GM23248 (cell line): ENCODE measurements at places on chromosomes 13 and 19.

DNA sequence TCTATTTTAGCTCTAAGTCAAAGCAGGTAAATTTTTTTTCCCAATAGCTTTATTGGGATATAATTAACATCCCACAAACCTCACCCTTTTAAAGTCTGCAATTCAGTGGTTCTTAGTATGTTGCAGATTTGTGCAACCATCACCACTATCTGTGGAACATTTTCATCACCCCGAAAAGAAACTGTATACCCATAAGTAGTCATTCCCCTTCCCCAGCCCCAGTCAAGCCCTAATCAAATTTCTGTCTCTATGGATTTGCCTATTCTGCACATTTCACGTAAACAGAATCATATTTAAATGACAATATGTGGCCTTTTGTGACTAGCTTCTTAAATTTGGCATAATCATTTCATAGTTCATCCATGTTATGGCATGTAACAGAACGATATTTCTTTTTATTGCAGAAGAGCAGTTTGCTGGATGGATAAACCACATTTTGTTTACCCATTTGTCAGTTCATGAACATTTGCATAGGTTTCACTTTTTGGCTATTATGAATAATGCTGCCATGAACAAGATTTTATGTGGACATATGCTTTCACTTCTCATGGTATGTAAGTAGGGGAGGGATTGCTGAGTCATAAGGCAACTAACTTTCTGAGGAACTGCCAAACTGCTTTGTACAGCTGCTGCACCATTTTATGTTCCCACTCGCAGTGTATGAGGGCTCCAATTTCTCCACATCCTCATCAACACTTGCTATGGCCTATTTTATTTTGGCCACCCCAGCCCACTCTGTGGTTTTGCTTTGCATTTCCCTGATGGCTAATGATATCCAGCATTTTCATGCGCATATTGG, 10.9 kb downstream of the SLC46A3 start:
- DNase-seq: peak; percentile 91

- peak; percentile 51 for DNase-seq
Measured at GRCh38 chr19:37963190-37963936, 56.4 kb downstream of the SIPA1L3 start.

DNA sequence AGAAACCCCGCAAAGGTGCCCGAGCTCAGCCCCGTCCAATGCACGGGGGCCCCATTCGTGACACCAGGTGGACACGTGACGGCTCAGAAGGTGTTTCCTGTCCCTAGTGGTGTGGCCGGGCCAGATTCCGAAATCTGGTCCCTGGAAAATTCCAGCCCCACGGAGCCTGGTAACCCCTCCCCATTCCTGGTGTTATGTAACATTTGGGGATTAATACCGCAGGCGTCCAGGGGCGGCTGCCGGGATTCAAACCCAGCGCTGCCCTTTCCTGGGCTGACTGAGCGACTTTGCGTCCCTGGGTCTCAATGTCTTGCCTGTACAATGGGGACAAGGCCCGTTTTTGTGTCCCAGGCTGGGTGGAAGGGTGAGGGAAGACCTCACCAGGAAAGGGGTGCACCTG, 1.0 kb upstream of the PLK5 start:
- DNase-seq: no peak

DNA sequence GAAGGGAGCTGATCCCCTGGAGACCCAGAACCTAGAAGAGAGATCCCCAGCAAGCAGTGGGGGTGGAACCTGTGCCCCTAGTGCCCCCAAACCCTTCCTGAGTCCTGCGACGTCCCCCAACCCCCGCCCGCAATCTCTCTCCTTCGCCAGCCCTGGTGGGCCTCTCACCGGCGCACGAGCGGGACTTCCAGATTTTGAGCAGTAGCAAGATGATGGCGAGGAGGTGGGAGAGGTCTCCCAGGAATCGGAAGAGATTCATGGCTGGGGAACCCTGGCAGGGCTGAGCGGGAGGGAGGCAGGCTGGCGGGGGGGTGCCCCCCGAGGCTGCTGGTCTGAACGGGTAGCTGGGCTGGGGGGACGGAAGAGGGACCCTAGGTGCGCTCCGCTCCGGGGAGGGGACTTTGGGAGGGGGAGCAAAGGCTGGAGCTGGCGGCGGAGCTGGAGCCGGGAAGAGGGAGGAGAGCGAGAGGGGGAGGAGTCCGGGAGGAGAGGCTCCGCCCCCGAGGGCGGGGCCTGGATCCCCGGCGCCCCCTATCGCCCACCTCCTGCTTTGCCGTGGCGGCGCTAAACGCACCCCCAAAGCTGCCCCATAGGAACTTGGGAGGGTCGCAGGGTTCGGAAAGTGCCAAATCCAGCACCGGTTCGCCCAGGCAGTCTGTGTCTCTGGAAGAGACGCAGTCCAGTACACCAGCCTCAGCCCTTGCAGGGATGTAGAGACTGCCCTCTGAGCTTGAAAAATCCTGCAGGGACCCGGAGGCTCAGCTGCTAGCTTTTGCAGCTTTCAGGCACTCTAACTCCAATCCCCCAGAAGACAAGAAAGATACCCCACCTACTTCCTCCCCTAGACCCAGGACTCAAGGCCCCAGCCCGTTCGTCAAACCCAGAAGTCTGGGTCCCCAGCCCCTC, at the start of gene KDELR1:
Gene KDELR1, minus strand, starts transcription at position 452 of the 906 bp plus-strand sequence. Its CDS starts 193 bp downstream, at position 259.
- peak; percentile 88 for DNase-seq

DNA sequence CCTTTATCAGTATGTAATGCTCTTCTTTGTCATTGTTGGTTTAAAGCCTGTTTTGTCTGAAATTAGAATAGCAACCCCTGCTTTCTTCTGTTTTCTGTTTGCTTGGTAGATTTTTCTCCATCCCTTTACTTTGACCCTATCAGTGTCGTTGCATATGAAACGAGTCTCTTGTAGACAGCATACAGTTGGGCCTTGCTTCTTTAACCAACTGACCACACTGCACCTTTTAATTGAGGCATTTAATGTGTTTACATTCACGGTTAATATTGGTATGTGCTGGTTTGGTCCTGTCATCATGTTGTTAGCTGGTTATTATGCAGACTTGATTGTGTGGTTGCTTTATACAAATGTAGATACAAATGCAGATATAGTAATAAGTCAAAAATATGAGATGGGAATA, 71.1 kb downstream of the PDS5B start:
- no peak for DNase-seq

GRCh38 chr19:55623561-55623960, 805 bp downstream of the ZNF784 start:
- DNase-seq: no peak

- no peak for DNase-seq
Measured at GRCh38 chr19:46386996-46387712, 26.2 kb downstream of the CCDC8 start.

GRCh38 chr13:79918620-79919019, 422.3 kb downstream of the SPRY2 start:
- DNase-seq: no peak

- DNase-seq: peak; percentile 78
Measured at GRCh38 chr13:79710376-79710775, 229.4 kb downstream of the NDFIP2 start.

DNA sequence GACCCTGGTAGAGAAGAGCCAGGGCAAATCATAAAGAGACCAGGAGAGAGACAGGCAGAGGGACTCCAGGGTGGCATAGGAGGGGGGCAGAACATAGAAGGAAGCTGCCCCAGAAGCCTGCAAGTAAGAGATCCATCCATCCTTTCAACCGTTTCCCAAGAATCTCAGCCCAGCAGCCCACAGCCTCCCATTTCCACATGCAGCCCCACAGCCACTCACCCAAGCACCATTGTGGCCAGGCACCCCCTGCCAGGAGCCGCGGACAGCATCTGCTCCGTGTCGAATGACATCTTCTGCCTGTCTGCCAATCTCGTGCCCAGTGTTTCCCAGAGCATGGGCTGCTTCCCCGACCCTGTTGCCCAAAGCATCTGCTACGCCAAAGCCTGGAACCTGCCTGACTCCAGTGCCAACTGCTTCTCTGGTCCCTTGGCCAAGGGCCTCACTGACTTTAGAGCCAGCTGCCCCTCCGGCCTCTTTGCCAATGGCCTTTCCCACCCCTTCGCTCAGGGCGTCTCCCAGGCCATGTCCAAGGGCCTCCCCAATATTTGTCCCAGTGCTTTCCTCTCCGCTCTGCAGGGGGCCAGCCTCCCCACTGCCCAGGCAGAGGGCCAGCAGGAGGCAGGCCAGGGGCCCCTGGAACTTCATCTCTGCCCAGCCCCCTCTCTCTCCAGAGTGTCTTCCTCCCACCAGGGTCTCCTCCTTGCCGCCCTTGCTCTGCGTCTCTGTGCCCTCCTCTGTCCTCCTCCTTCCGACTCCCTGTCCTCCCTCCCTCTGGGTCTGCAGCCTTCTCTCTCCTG, 420 bp downstream of the DMKN start:
- no peak for DNase-seq

DNA sequence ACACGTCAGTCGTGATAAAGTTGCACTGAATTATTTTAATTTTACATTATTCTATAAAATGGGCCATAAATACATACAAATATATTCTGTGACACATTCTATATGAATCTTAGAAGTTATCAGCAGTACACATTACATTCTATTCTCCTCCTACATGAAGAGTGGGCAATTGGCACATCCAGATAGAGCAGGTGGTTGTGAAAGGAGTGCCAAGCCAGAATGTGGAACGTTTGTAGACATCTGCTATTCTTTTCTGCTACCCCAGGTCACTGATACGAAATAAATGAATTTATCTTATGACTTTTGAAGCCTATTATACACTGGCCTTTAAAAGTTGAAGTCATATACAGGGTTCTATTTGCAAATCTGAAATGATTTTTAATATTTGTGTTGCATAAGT, 373.2 kb downstream of the PCDH17 start:
- no peak for DNase-seq

DNA sequence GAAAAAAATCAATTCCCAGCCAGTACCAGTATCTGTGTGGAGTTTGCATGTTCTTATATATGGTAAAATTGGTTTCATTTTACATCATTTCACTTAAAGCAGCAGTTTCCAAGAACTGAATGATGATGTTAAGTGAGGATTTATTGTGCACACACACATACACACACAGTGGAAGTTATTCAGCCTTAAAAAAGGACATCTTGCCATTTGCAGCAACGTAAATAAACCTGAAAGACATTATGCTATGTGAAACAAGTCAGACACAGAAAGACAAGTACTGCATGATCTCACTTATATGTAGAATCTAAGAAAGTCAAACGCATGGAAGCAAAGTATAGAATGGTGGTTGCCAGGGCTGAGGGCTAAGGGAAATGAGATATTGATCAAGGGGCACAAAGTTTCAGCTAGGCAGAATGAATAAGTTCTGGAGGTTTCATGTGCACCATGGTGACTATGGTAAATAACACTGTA, 5.3 kb downstream of the SIGLECL1 start:
- DNase-seq: no peak

GRCh38 chr13:67216864-67217263, 13.3 kb downstream of the PCDH9 start:
- no peak for DNase-seq

- no peak for DNase-seq
Measured at GRCh38 chr19:42571116-42571515, 23.6 kb downstream of the CEACAM8 start.

- DNase-seq: no peak
Measured at GRCh38 chr13:110557082-110557481, 4.4 kb downstream of the RAB20 start.

- no peak for DNase-seq
Measured at GRCh38 chr19:1720237-1720636, 33.1 kb upstream of the ONECUT3 start.
